ENCODE measurements at places on chromosomes 3 and 15.

DNA sequence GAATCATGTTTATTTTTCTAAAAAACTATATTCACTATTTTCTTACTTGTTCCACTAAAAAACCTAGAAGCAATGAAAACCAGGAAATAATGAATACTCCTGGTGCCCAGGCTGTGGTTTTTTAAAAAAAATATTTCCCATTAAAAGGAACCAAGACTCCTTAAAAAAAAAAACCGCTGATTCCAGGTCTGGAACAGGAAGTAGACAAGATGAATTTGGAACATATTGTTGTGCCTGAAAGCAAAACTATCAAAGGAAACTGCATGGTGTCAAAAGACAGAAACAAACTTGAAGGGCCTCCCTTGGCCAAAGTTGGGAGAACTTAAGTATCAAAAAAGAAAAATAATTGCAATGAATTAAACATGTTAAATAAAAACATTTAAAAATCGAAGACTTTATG, 245.3 kb upstream of the P2RY1 start:
- no peak for DNase-seq

DNA sequence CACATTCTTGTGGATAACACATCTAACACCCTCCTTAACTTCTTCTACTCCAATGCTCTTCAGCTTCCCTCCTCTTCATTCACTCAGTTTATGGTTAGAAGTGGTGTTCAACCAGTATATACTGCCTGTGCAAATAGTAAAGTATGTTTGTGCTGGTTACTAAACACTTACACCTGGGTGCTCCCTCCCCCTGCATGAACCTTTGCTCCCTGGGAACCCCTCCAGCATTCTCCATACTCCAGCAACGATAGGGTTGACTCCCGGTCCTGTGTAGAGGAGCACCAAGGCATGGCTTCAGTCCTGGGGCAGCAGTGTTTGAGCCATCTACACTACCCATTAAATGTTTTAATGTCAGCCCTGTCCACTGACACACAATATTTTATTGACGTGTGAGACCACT, 407.5 kb upstream of the DPH6 start:
- DNase-seq: no peak

DNA sequence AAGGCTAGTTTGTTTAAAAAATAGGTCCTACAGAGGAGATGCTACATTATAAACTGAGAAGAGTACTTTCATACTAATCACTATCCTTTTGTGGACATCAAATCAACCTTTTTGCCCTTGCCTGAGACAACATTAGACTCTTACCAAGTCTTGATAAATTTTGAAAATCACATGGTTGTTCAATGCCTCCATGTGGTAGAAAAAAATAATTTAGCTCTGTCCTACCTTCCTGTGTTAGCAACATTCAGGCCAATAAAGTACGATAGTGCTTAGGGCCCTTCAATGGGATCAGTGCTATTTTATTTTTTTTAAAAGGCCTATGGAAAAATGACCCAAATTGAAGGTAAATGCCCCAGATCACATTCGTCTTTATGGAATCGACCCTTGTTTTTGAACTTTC, 5.0 kb upstream of the UBE2E1 start:
- no peak for DNase-seq

GRCh38 chr15:88693191-88693590, 54.4 kb downstream of the ISG20 start:
- DNase-seq: no peak

DNA sequence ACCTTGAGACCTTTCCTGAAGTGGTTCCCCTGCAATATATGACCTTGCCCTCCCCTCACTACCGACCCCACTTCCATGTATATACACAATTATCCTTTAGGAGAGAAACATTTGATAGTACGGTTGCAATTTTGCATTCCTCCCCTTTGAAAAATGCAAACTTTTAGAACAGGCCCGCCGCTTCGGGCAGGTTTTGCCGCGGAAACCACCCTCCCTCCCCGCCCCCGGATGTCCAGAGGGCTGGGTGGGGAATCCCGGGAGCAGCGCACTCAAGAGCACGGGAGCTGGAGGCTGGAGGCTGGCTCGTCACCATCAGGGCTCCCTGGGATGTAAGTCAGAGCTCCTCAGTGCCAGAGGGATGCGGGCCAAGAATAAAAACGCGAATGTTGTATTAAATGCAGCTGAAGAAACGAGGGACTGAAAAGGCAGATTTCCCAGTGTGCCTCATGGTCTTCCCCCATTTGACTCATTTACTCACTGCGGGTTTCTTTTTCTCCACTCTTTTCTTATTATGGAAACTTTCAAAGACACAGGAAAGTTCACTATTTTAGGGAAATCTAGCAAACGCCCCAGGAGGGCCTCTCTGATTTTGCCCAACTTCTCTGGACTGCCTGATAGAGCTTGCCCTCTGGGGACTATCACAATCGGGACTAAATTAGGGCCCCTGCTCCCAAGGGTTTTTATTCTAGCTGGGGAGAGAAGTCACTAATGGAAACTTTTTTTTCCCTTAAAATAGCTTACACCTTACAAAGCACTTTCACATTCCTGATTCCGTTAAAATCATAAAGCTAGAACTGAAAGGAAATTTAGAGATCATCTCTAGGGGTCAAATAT, 2.9 kb upstream of the USP3 start:
- DNase-seq: peak; percentile 54

DNA sequence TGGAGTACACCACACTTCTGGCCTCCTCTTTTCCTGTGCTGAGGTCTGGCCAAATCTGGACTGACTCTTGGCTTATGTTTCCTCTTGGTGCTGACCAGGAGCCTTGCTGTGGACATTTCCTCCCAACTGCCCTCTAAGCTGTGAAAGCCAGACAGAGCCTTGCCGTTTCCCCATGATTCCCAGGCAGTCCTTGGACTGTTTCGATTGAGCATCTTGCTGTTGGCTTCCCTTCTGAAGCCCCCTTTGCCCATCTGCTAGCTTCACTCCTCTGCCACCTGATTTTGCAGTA, 110.5 kb downstream of the EPHB1 start:
- DNase-seq: no peak

GRCh38 chr3:140051019-140051957, 116.3 kb downstream of the CLSTN2 start:
- DNase-seq: no peak

DNA sequence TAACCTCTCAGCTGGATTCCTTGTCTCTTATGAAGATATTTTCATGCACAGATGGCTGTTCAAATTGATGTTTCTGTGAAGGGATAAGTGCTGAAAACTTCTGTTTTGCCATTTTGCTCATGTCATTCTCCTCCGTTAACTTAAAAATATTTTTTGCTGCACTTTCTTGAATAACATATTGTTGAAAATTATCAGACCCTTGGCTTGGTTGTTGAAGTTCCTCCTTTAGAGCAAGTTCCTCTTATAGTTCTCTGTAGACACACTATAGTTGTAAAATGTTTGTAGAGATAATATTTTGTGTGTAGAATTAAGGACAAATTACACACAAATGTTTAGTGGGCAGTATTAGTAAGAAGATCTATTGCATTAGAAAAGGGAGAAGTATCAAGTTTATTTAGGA, 300.4 kb downstream of the SV2B start:
- DNase-seq: no peak

DNA sequence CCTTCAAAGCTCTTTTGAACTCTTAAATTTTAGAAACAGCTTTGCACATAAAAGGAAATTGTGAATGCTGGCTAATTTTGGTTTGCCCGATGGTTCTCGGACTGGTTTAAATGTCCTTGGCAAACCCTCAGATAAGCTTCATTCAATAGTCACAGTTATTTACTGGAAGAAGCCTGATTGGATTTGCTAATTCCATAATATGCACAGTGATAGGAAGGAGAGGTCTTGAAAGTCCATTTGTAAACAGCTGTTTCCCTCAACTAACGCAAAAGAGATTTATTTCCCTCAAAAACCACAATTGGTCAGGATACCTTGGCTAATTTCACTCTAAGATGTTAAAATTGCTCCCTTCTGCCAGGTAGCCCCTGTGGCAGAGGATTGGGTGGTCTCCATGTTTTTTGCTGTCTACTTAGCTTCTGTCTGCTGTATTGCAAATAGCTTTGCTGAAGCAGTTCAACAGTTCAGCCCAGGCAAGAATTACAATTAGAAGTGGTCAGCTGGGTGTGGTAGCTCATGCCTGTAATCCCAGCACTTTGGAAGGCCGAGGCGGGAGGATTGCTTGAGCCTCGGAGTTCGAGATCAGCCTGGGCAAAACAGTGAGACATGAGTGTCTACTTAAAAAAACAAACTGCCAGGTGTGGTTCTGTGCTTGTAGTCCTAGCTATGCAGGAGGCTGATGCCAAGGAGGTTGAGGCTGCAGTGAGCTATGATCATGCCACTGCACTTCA, 30.6 kb upstream of the PROK2 start:
- no peak for DNase-seq

DNA sequence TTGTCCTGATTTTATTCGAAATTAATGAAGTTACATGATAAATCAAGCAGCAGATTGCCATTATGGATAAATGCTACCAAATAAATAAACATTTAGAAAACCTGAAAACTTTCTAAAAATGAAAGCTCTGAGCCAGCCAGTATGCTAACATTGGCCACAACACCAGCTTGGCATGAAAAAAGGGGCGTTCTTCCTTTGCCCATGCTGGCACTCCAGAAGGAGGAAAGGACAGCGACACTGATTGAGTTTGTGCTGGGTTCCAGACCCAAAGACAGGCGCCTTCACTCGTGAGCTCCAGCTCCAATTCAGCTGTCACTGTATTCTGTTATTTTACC, 5.1 kb downstream of the STIMATE start:
- DNase-seq: no peak

DNA sequence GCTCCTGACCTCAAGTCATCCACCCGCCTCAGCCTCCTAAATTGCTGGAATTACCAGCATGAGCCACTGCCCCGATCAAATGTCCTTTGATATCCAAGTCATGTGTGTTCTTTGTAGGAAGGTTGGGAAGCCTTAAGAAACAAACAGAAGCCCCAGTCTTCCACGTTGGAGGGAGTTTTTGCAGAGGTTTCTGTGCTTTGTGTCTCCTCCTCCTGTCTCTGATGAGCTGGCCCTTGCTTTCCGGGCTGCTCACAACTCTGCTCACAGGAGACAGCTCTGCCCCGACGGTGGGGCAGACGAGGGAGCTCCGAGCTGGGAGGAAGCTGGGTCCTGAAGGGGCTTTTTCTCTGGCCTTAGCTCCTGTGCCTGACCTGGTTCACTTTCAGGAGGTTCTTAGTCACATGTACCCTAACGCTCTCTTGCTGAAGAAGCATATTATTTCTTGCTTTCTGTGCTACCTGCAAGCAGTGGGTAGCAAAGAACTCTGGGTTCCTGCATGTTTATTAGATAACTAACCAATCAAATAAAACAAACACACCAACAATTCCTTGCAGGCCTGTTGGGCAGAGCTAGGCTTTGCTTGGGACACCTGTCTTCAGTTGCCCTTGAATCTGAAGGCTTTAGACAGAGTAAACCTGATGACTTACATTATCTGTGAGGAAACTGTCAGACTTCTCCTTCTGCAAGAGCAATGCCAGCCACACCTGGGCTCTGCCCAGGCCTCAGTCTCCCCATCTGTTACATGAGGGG, 52.6 kb upstream of the SMAD6 start:
- no peak for DNase-seq

DNA sequence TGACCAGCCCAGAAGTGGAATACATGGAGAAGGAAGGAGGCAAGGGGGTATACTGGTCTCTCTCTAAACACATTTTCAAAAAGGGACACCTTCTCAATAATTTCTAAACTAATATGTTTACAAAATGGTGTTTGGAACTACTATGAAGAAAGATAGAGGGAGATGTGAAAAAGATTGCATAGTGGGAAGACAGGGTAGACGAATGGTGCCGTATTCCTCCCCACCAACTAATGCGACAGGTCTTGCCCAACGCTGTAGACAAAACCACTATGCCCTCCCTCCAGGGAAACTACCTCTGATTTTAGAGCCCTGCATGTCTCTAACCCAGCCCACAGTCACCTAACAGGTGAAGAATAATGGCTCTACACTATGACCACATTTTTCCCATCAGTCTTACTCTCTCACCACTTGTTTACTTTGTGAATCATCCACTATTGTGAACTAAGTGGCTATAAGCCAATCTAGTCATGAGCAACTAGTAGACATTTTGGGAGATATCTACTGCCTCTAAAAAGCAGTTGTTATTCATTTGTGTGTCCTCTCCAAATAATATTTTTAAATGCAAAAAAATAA, 108.2 kb upstream of the UBE2E2 start:
- no peak for DNase-seq

DNA sequence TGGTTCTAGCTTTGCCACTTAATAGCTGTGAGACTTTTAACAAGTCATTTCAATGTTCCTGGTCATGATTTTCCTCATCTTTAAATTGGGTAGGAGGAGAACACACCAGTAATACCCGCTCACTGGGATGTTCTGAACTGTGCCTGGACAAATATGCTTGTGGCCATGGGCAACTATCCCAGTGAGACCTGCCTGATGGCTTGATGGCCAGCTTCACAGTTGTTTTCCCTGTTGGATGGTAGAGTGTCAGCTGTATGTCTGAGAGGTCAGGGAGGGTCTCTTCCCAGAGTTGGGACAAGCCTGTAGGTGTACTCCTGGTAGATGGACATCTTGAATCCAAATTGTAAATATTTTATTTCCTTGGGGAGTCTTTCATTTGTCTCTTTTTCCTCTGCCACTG, 92.5 kb upstream of the PFN2 start:
- DNase-seq: no peak

DNA sequence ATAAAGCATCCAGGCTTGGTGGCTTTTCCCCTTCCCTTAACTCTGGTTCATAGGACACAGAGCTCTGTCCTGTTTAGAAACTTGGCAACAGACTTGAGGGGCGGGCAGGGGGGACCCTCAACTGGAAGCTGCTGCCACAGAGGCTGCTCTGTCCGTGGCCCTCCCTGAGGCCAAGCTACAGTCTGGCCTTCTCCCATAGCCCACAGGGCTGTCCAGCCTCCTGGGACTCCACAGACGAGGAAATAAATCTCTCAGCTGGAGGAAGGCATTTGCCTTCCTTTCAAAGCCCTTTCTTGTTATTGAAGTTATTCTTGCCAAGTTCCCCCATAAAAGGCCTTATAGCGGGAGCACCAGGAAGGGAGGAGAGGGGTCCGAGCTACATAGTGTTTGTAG, 248.8 kb upstream of the TPM1 start:
- no peak for DNase-seq

DNA sequence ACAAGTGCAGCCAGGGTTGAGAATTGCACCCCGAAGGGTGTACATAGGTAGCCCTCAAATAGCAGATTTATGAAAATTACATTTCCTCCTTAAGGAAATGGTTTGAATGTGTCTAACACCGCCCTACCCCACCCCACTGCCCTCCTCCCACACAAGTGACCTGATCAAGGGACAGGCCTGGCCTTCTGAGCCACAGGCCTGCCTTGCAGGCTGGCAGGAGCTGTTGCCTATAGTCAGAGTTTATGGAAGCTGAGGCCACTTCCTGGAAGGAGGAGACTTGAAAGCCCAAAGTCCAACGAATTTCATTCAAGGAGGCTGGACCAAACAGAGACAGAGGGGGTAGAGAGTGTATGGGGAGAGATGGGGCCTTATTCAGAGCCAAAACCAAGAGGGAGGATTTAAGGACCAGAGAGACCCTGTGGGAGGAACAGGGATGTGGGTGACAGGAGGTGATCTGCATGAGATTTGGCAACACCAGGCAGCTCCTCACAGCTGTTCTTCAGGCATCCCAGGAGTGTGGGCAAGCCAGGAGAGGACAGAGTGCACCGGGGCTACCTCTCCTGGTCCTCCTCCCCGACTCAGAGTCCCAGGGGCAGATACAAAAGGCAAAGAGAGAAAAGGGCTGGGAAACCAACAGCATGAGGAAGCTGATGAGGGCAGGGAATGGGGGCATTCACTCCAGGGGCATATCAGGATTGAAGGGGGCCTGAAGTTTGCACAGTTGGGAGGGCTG, 100.4 kb upstream of the HES1 start:
- no peak for DNase-seq

- DNase-seq: no peak
Observed at GRCh38 chr3:181698263-181698954, 13.3 kb upstream of the SOX2 start.

Measured in tibial nerve (tissue), 4 donors.